ENCODE measurements at places on chromosomes 12 and 14. TPM values are rescaled to one million over a fixed set of nuclear protein-coding genes. Genes with fewer than 3 reads are reported as not detected.

- peak; percentile 94 for DNase-seq
Measured at GRCh38 chr12:49707128-49707811, at the start of gene FMNL3. FMNL3 (minus strand) TSS chr12:49707405; CDS start chr12:49707180, 225 bp downstream.

DNA sequence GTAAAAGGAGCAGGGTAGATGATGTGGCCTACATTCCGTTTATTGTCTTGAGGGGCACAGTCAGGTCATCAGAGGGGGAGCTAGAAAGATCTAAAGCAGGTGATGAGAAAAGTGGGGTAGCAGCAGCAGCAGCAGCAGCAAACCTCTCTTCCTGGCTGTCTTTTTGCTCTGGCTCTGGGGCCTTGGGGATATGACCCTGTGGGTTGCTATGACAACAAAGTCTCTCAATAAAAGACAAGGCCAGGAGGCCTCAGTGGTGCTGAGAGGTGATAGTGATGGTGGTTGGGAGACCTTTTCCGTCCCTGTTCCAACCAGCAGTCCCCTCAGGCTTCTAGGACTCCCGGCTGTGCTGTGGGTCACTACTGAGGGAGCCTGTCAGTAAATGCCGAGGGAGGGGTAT, 138.6 kb downstream of the SLC8A3 start:
- no peak for DNase-seq

- no peak for DNase-seq
Measured at GRCh38 chr14:95310635-95311380, 8.9 kb downstream of the CLMN start.

DNA sequence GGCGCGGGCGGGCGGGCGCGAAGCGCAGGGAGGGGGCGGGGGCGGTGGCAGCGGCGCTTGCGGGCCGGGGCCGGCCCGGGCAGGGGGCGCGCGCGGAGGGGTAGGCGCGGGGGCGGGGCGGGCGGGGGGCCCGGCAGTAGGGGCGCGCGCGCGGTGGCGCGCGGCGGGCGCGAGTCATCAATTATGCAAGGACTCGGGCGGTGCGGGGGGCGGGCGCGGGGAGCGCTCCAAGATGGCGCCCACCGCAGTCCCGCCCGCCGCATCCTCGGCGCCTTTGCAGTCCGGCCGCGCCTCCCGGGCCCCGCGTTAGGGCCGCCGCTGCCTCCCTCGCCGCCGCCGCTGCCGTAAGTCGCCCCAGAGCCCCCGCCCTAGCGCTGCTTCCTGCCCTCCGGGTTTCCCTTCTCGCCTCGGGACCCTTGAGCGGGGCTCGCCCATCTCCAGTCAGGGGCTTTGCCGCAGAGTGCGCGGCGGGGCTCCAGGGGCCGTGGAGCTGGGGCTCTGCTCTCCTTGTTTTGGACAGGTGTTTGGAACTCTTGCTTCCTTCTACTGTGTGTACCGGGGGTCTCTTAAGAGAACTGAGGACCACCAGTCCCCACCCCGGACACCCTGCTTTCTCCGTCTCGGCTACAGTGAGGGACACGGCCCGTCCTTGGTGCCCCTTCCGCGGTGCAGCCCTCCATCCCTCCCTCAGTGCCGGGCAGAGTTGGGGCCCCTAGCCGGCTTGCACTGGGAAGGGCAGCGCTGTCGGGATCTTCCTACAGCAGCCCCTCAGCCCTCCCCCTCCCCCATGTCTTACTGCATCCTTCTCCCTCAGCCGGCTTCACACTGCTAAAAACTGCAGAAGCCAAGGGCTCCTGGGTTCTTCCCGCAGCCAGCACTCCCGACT, at the start of gene SCN8A:
Gene SCN8A, plus strand, starts transcription at position 218 of the 886 bp plus-strand sequence. CDS start 71,585 bp downstream, outside the sequence.
- DNase-seq, result peak; percentile 47

LRP1 gene
- 64.5 TPM for polyA plus RNA-seq

All from left kidney (tissue), 8 donors.